Ureter (tissue), 1 donor: ENCODE measurements at places on chromosomes 2 and 18. TPM values are rescaled to one million over a fixed set of nuclear protein-coding genes. Genes with fewer than 3 reads are reported as not detected.

Gene PSMA8
- not detected for total RNA-seq

Gene POTEE
- 0.29 TPM for total RNA-seq

Gene VWC2L
- not detected for total RNA-seq

DNA sequence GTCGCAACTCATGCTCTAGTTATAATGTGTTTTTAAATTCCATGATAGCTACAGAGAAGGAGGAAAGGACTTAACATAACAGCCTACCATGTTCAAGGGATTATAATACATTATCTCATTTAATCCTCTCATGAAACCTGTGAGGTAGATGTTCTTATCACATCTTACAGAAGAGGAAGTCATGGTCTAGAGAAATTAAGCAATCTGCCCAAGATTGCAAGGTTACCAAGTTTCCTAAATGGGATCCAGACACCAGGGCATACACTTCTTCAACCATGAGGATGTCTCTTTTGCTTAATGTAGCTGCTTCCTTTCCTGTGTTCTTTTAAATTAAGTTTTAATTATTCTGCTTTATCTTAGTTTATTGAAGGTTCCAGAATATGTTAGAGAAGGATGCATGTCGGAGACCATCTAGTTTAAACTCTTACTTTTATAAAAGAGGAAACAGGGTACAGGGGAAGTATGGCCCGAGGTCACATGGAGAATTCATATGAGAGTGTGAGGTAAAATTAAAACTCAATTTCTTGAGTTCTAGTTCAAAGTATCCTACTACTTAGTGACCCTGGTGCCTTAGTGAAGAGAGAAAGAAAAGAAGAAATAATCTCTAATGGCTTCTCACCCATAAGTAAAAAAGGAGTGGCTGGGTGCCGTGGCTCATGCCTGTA is 3.6 kb upstream of the IL1A start:
- DNase-seq, result no peak

- no peak for DNase-seq
These were observed 439.9 kb downstream of the PTPRM start for GRCh38 chr18:8006979-8007378.

GRCh38 chr18:22465859-22466457 is 48.2 kb upstream of the CTAGE1 start:
- DNase-seq, result no peak

GRCh38 chr2:12778369-12778768 is 61.6 kb downstream of the TRIB2 start:
- DNase-seq, result no peak

GRCh38 chr2:145815933-145816332 is 1296.0 kb upstream of the ZEB2 start:
- DNase-seq, result no peak
